ENCODE measurements at places on chromosomes 3 and 15.

GRCh38 chr3:101069901-101070798 lies 76.9 kb upstream of the ABI3BP start:
- no peaks in the 10 kb centered on the region for H3K36me3 ChIP-seq
- no peaks in the 10 kb centered on the region for H3K4me1 ChIP-seq
- H3K4me3 ChIP-seq = no peak overlapping the region
- H3K27ac ChIP-seq = no peak overlapping the region

GRCh38 chr3:180700941-180701340 lies 21.7 kb upstream of the CCDC39 start:
- no peaks in the 10 kb centered on the region for H3K36me3 ChIP-seq
- H3K27me3 ChIP-seq = no peaks in the 10 kb centered on the region
- DNase-seq = no peak
- no peak overlapping the region for H3K27ac ChIP-seq

GRCh38 chr3:133540896-133541674 lies 32.4 kb upstream of the CDV3 start:
- H3K27ac ChIP-seq = no peak overlapping the region
- DNase-seq = no peak
- no peaks in the 10 kb centered on the region for H3K36me3 ChIP-seq
- no peak overlapping the region for H3K4me3 ChIP-seq

DNA sequence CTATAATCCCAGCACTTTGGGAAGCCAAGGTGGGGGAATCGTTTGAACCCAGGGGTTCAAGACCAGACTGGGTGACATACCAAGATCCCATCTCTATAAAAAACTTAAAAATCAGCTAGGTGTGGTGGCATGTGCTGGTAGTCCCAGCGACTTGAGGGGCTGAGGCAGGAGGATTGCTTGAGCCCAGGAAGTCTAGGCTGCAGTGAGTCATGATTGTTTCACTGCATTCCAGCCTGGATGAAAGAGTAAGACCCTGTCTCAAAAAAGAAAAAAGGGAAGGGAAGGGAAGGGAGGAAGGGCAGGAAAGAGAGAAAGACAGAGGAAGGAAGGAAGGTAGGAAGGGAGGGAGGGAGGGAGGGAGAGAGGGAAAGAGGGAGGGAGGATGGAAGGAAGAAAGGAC lies 133.7 kb upstream of the LRRN1 start:
- H3K4me3 ChIP-seq = no peak overlapping the region

GRCh38 chr3:102016417-102016816 lies 167.1 kb downstream of the NFKBIZ start:
- no peak overlapping the region for H3K27ac ChIP-seq
- peaks cover 45% of the 10 kb centered on the region for H3K27me3 ChIP-seq
- no peak overlapping the region for H3K4me3 ChIP-seq
- no peaks in the 10 kb centered on the region for H3K36me3 ChIP-seq
- no peak for DNase-seq

DNA sequence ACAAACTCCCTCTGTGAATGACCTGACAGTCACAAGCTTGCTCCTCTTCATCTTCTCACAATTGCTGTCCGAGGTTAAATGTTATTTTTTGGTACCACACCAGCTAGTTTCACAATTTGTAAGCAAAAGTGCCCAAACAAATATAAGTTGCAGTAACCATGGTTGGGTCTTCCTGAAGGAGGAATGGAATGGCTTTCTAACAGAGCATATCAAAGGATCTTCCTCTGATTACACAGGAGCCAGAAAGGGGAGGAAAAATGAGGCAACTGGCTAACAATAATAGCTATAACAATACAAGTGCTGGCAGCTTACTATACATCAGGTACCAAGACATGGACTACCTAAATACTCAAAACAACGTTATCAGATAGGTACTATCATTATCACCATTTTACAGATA lies 90.4 kb downstream of the WWTR1 start:
- H3K4me3 ChIP-seq = no peak overlapping the region
- no peak for DNase-seq
- no peaks in the 10 kb centered on the region for H3K27me3 ChIP-seq

DNA sequence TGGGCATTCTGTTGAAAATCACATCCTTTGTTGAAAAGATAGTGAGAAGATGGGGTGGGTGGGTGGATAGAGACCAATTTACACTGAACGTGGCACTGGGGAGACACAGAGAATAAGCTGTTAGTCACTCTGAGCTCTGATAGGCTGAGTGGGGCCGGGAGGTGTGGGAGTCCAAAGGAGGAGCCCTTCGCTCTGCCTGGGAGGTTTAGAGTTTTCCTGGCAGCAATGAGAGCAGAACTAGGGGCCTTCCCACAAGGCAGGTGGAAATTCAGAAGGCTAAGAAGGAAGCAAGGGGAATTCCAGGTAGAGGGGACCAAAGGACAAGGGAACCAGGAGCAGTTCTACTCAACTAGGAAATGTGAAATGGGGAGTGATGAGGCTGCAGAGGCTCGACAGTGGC lies 272.7 kb downstream of the RPLP1 start:
- H3K36me3 ChIP-seq = no peaks in the 10 kb centered on the region
- no peak for DNase-seq
- no peak overlapping the region for H3K4me3 ChIP-seq

DNA sequence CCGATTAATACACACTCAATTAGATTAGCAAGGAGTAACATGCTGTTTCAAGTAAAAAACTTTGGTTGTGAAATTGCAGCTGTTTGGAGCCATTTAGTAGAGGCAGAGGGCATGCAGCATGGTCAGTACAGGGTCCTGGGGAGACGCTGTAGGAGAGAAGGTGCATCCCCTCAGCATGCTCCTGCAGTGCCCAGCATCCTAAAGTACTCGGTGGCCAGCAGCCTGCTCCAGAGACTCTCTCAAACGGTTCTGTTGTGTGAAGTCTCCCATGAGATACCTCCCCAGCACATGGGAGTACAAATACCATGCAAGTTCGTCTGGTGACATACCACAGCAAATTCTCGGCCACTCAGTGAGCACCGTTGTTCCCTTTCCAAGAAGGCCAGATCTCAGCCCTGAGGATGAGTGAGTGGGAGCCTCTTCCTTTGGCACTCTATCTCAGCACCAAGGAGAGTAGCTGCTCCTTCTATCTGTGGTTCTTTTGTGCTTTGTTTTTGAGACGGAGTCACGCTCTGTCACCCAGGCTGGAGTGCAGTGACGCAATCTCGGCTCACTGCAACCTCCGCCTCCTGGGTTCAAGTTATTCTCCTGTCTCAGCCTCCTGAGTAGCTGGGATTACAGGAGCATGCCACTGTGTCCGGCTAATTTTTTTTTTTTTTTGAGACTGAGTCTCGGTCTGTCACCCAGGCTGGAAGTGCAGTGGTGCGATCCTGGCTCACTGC lies 72.7 kb downstream of the TJP1 start:
- H3K27me3 ChIP-seq = no peaks in the 10 kb centered on the region
- no peaks in the 10 kb centered on the region for H3K4me1 ChIP-seq
- no peak overlapping the region for H3K4me3 ChIP-seq
- no peak overlapping the region for H3K27ac ChIP-seq

DNA sequence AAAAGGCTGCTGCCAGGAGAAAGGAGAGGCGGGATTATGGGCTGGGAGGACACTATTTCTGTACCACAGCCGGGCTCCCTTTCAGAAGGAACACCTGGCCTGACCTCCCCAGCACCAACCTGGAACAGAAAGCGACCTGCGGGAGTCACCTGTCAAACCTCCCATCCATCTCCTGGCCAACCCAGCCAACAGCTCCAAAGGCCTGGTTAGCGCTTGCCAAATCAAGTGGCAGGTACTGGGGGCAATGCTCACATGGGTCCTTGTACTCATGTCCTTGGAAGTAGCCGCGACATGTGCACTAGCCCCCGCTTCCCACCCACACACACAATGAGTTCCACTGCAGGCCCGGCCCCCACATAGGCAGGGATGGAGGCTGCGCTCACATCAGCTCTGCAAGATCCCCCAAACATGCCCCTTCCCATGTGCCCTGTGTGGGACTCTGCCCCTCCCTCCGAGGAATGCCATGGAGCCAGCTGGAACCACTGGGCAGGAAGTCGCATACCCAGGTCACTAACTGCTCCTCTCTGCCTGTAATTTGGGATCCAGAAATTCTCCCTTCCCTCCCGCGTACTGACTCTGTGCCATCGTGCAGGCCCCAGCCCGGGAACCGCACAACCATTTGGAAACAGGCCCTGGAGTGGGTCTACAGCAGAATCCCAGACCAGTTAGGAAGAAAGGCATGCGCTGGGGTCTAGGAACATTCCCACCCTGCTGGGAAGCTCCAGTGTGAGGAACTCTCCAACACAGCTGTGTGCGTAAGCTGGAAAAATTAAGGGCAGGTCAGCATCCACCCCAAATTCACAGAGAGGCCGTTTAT lies 98.9 kb downstream of the LRIG1 start:
- H3K36me3 ChIP-seq = peaks cover 91% of the 10 kb centered on the region
- H3K4me3 ChIP-seq = no peak overlapping the region
- H3K4me1 ChIP-seq = no peaks in the 10 kb centered on the region
- H3K27me3 ChIP-seq = no peaks in the 10 kb centered on the region
- DNase-seq = peak; percentile 45

- DNase-seq = no peak
- no peaks in the 10 kb centered on the region for H3K36me3 ChIP-seq
- no peaks in the 10 kb centered on the region for H3K27me3 ChIP-seq
Observed at GRCh38 chr15:90592131-90592881, 62.6 kb downstream of the CRTC3 start.

GRCh38 chr3:183824761-183825455 lies 469 bp downstream of the MAP6D1 start:
- DNase-seq = peak; percentile 76
- peak overlapping the region; percentile 78 for H3K4me3 ChIP-seq
- H3K36me3 ChIP-seq = peaks cover 18% of the 10 kb centered on the region
- no peak overlapping the region for H3K27ac ChIP-seq

DNA sequence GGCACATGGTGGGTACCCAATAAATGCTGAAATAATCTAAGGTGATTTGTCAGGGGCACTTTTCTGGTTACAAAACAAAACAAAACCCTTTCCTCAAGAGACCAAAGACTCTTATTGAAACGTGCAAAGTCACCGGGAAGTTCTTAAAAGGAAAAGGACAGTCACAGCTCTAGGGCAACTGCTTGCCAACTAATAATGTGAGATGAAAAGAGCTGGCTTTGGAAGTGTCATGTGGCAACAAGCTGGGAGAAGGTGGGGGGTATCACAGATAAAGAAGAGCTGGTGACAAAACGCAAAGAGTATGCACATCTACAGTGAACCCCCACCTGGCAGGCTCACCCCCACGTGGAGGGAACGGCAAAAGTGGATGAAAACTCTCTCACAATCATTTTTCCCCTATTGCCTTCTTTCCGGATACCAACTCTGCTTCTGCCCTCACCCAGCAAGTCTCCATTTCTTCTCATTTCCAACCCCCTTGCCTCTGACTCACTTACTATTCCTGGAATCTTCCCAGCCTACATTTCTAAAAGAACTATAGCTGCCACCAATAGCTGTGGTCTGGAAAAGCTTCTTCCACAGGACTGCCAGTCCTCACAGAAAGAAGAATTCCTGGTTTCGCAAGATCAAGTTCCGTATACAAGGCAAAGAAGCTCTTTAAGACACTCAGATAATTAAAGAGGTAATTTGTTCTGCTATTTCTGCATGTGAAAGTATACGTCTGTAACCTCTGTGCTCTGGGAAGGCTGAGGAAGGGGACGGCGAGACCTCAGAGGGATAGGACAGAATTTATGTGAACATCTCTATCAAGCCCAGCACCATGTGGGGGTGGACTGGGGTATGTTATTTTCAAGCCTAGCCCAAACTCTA lies 21.8 kb upstream of the ANPEP start:
- no peaks in the 10 kb centered on the region for H3K4me1 ChIP-seq
- no peaks in the 10 kb centered on the region for H3K27me3 ChIP-seq
- no peak for DNase-seq
- no peak overlapping the region for H3K27ac ChIP-seq

- peak; percentile 74 for DNase-seq
- no peak overlapping the region for H3K4me3 ChIP-seq
- H3K4me1 ChIP-seq = peaks cover 12% of the 10 kb centered on the region
- H3K27me3 ChIP-seq = peaks cover 61% of the 10 kb centered on the region
- no peaks in the 10 kb centered on the region for H3K36me3 ChIP-seq
- no peak overlapping the region for H3K27ac ChIP-seq
Observed at GRCh38 chr15:99753066-99753465, 19.8 kb upstream of the LYSMD4 start.

- peaks cover 32% of the 10 kb centered on the region for H3K27me3 ChIP-seq
- no peak overlapping the region for H3K27ac ChIP-seq
- DNase-seq = no peak
- H3K36me3 ChIP-seq = no peaks in the 10 kb centered on the region
Observed at GRCh38 chr3:12400616-12401194, 83.6 kb upstream of the TSEN2 start.

- no peak for DNase-seq
- peaks cover 5% of the 10 kb centered on the region for H3K27me3 ChIP-seq
- no peaks in the 10 kb centered on the region for H3K4me1 ChIP-seq
- no peak overlapping the region for H3K27ac ChIP-seq
Observed at GRCh38 chr3:14730703-14731382, 55.9 kb downstream of the C3orf20 start.

DNA sequence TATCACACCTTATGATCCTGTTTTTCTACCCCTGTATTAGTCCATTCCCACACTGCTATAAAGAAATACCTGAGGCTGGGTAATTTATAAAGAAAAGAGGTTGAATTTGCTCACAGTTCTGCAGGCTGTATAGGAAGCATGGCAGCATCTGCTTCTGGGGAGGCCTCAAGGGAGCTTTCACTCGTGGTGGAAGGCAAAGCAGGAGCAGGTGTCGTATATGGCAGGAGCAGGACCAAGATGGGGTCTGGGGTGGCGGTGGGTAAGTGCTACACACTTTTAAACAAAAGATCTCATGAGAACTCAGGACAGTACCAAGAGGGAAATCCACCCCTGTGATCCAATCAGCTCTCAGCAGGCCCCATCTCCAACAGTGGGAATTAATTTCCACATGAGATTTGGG lies 15.4 kb upstream of the SCAP start:
- H3K36me3 ChIP-seq = peaks cover 37% of the 10 kb centered on the region
- H3K27ac ChIP-seq = no peak overlapping the region
- no peaks in the 10 kb centered on the region for H3K4me1 ChIP-seq
- no peak overlapping the region for H3K4me3 ChIP-seq
- DNase-seq = no peak

DNA sequence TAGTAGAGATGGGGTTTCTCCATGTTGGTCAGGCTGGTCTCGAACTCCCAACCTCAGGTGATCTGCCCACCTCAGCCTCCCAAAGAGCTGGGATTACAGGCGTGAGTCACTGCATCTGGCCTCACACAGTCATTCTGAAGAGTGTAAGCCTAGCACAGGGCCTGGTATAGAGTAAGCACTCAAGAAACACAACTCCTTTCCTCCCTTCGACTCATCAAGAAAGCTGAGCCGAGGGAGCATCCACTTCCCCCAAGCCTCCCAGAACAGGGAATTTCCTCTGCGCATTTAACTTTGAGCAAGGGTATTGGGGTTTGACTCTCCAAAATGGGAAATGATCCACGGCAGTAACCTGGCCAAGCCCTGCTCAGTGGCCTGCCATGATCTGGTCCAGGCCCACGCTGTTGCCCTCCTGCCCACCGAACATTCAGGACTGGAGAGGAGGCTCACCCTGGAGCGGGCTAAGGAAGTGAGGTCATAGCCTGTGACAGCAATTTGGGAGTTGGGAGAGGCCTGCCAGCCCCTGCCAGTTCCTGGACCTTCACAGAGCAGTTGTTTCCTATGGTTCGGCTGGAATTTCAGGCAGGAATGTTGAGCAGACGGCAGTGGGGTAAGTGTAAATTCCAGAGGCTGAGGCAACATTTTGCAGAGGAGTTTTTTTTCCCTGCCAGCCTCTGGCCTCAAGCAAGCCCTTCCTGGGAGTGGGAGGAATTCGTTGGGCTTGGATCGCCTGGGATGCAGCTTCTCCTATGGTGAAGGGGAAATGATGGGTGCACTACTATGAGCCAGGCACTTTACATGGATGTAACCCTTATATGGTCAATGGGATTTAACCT lies 21.2 kb upstream of the SMAD3 start:
- H3K27me3 ChIP-seq = peaks cover 3% of the 10 kb centered on the region
- H3K36me3 ChIP-seq = no peaks in the 10 kb centered on the region
- peak overlapping the region; percentile 55 for H3K27ac ChIP-seq
- H3K4me1 ChIP-seq = peaks cover 16% of the 10 kb centered on the region
- H3K4me3 ChIP-seq = no peak overlapping the region
- peak; percentile 91 for DNase-seq
